ENCODE measurements at places on chromosomes 2 and 18. TPM values are rescaled to one million over a fixed set of nuclear protein-coding genes. Genes with fewer than 3 reads are reported as not detected.

- no peak for DNase-seq
Measured at GRCh38 chr2:239033801-239034560, 186.1 kb downstream of the TWIST2 start.

DNA sequence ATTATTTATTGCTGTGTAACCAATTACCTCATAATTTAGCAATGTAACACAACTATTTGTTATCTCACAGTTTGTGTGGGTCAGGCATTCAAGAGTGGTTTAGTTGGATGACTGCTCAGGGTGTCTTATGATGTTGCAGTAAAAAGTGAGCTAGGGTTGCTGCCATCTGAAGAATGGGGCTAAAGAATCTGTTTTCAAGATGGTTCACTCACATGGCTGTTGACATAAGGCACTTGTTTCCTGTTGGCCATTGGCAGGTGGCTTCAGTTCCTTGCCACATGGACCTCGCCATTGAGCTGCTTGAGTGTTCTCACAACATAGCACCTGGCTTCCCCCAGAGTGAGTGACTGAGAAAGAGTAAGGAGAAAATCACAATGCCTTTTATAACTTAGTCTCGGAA lies 123.2 kb downstream of the TMEM17 start:
- DNase-seq: no peak

Gene EML4
- 13.5 TPM for total RNA-seq

Gene SCG2
- total RNA-seq: not detected

Gene ATP6V1C2
- not detected for total RNA-seq

Gene DAPL1
- total RNA-seq: not detected
